ENCODE measurements at places on chromosomes 7 and 10. TPM values are rescaled to one million over a fixed set of nuclear protein-coding genes. Genes with fewer than 3 reads are reported as not detected.
A peak's percentile ranks its signal among the peaks of the same experiment; 100 is the strongest.

The PIP gene
- total RNA-seq = not detected

The TAX1BP1 gene
- 186 TPM for total RNA-seq

The SEC61A2 gene
- total RNA-seq = 6.9 TPM

GRCh38 chr7:102101926-102102325 lies 184.7 kb upstream of the SH2B2 start:
- DNase-seq = no peak
- H3K4me1 ChIP-seq = no peaks in the 10 kb centered on the region
- H3K27me3 ChIP-seq = no peaks in the 10 kb centered on the region
- no peak overlapping the region for H3K4me3 ChIP-seq
- H3K27ac ChIP-seq = no peak overlapping the region
- no peaks in the 10 kb centered on the region for H3K36me3 ChIP-seq

GRCh38 chr10:11450427-11450826 lies 161.0 kb downstream of the USP6NL start:
- no peaks in the 10 kb centered on the region for H3K27me3 ChIP-seq
- no peak overlapping the region for H3K27ac ChIP-seq
- H3K4me3 ChIP-seq = no peak overlapping the region
- H3K4me1 ChIP-seq = no peaks in the 10 kb centered on the region
- no peaks in the 10 kb centered on the region for H3K36me3 ChIP-seq

DNA sequence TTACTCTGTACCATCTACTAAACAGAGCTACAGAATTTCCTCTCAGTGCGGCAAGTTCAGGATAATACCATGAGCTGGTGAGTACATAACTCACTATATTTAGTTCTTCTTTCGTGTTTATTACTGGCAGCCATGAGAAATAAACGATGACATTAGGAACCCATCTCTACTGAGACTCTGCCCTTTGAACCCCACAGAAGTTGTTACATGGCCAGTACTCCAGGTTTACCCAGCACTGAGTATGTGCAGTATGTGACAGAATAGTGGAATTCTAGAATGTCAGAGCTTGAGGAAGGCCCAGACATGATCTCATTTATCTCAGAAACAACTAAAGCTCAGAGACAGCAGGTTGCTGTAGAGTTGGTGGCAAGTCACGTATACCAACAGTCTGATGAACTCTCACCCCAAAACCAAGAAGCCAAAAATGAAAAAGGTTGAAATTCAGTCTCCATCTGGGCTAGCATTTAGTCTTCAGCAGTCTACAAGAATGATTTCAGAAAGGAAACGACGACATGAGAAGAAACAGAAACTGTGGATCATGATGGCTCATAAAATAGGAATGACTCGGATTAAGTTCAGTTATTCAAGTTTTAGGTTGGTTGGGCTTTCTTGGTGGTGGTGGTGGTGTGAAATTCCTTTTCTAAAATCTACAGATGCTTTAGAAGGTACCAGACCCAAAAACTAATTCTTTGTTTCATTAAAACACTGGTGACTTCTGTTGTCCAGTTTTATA lies 78.5 kb downstream of the SORBS1 start:
- peak overlapping the region; percentile 94 for H3K27ac ChIP-seq
- H3K27me3 ChIP-seq = no peaks in the 10 kb centered on the region
- no peak overlapping the region for H3K4me3 ChIP-seq
- H3K36me3 ChIP-seq = no peaks in the 10 kb centered on the region
- no peak for DNase-seq

DNA sequence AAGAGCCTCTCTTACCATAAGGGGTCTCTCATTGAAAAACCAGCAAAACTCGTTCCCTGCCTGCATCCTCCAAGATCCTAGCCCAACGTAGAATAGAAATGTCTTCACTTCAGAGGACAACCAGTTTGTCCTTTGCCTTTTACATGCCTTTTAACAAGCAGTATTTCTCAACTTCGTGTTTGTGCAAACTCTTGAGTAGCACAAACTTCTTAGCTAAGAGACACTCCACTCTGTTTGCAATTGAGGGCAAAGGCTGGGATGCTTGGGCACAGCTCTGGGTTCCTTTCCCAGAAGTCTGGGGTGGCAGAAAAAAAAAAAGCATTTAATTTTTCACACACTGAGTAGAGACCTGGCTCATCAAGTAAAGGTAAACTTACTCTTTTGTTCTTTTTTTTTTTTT lies 19.5 kb upstream of the KCTD7 start:
- H3K27ac ChIP-seq = no peak overlapping the region
- H3K4me3 ChIP-seq = no peak overlapping the region
- no peaks in the 10 kb centered on the region for H3K36me3 ChIP-seq
- H3K4me1 ChIP-seq = no peaks in the 10 kb centered on the region

DNA sequence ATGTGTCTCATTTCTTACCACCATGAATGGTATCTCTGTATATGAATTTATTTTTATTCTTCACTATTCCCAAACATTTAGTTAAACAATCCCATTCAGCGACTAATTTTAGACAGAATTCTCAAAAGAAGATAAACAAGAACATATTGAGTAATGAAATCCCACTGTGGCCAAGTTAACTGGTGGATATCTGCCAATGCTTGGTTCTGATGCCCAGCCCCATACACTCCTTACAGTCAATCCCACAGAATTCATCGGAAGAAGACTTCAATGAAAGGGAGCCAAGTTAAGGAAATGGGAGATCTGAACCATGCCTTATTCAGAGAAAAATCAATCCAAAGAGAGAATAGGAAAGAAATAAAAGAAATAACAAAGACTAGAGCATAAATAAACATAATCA lies 518.0 kb downstream of the XPNPEP1 start:
- H3K27ac ChIP-seq = no peak overlapping the region
- H3K4me1 ChIP-seq = no peaks in the 10 kb centered on the region
- no peaks in the 10 kb centered on the region for H3K27me3 ChIP-seq

DNA sequence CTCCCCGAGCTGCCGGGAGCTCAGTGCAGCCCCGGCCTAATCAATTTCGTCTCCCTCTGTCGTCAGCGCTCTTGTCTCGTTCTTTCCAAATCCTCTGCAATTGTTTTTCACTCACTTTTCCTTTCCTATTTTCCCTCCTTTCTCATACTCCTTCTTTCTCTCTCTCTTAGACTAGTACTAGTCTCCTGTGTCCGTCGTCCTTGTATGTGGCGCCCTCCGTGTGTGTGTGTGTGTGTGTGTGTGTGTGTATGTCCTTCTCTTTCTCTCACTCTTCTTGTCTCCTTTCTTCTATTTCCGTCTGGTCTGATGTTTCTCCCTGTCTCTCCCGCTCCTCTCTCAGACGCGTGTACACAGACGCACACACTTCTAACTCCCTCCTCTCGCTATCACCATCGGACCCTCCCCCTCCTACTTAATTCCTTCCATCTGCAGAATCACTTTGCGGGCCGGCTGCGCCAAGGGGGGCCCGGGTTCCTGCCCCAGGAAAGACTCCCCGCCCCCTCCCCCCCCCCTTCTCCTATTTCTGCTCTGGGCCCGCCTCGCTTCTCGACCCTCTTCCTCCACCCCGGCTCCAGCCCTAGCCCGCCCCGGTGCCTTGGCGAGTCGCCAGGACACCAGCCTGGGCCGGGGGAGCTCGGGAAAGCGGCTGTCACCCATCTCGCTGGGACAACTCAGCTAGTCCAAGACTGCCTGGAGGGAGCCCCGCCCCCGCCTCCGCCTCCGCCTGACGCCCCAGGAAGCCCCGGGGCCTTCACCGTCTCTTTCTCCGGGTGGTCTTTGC lies 743 bp upstream of the ZCCHC24 start:
- H3K4me1 ChIP-seq = peaks cover 4% of the 10 kb centered on the region
- peak overlapping the region; percentile 91 for H3K4me3 ChIP-seq
- H3K27ac ChIP-seq = peak overlapping the region; percentile 95
- DNase-seq = peak; percentile 81
- no peaks in the 10 kb centered on the region for H3K27me3 ChIP-seq
- no peaks in the 10 kb centered on the region for H3K36me3 ChIP-seq
